Activated CD8-positive, alpha-beta memory T cell treated with anti-CD3 and anti-CD28 coated beads, Interleukin-2, amount 50 U/mL, for 4 hours (primary cell): ENCODE measurements at places on chromosomes 5 and 9.

DNA sequence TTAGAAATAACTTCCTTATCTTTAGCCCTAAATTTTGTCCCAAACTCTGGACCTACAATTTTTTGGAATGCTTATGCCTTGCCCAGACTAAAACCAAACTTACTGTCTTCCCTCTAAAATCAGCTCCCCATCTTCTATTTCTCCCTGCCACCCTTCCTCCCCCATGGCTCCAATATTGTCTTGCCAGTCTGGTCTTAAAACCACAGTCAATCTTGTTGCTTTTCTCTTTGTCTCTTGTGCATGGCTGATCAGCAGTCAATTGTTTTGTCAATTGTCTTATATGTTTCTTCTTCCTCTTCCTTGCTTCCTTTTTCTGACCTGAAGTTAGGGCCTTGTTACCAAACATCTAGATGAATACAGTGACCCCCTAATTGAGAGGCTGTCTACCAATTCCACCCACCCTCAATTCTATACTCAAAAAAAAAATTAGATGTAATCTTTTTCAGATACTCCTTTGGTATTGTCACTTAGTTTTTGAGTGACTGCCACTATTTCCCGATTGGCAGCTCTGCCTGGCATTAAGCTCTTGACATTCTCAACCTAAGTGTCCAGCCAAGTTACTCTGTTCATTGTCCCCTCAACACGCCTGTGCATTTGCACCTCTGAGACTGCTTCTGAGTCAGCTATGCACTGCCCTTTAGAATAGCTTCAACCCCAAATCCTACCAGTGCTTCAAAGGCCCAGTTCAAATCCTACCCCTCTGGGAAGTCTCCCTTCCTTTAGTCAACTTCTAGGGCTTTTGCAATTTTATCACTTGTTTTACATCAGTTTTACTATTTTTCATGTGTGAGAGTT is 2.5 kb downstream of the PDCD1LG2 start:
- no peak for DNase-seq

- no peak for DNase-seq
Measured at GRCh38 chr9:7704543-7704942, 95.0 kb downstream of the DMAC1 start.

DNA sequence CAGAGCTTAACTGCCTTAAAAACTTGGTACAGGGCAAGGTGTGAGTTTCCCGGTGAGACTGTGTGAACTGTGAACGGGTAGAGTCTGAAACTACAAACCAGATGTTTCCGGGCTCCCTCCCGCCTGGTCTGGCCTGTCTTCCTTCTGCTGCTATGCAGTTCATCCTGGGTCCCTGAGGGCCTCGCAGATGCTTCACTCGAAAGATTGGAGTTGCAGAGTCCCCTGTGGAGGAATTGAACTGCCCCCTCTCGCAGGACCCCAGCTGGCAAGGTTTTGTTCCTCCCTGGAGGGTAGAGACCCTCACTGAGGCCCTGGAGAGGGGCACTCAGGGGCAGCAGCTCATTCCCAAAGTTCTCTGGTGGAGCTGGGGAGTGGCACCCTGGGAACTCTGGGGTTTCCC is 533 bp downstream of the DCANP1 start:
- no peak for DNase-seq

- DNase-seq = no peak
Measured at GRCh38 chr9:3880851-3881250, 355.1 kb upstream of the RFX3 start.

GRCh38 chr9:133998915-133999595 is 6.9 kb upstream of the VAV2 start:
- no peak for DNase-seq
